Placental epithelial cell (primary cell): ENCODE measurements at places on chromosomes 6 and 20. TPM values are rescaled to one million over a fixed set of nuclear protein-coding genes. Genes with fewer than 3 reads are reported as not detected.

Gene FNDC1
- 3.0 and 29.4 TPM in 2 replicates for total RNA-seq

Gene PTGIS
- 0.11 and 0.39 TPM in 2 replicates for total RNA-seq

Gene LY6G6F
- total RNA-seq, result not detected in 2 replicates

Gene LIN28B
- total RNA-seq, result under 0.01 TPM in 2 replicates

Gene DUSP15
- total RNA-seq, result not detected in 2 replicates
